Activated naive CD4-positive, alpha-beta T cell treated with anti-CD3 and anti-CD28 coated beads, Interleukin-2, amount 10 ng/mL, durations not matched to agents 7 days and 5 days (primary cell): ENCODE measurements at places on chromosomes 6 and 20.

GRCh38 chr6:74834967-74835366 lies 370.9 kb downstream of the COL12A1 start:
- H3K4me1 ChIP-seq = no peaks in the 10 kb centered on the region
- H3K36me3 ChIP-seq = no peaks in the 10 kb centered on the region
- no peak overlapping the region for H3K4me3 ChIP-seq
- H3K27me3 ChIP-seq = no peaks in the 10 kb centered on the region
- no peak overlapping the region for H3K27ac ChIP-seq

GRCh38 chr6:105330364-105330763 lies 72.5 kb downstream of the PREP start:
- H3K4me1 ChIP-seq = no peaks in the 10 kb centered on the region
- no peak for DNase-seq
- H3K36me3 ChIP-seq = peaks cover 29% of the 10 kb centered on the region
- no peak overlapping the region for H3K27ac ChIP-seq

DNA sequence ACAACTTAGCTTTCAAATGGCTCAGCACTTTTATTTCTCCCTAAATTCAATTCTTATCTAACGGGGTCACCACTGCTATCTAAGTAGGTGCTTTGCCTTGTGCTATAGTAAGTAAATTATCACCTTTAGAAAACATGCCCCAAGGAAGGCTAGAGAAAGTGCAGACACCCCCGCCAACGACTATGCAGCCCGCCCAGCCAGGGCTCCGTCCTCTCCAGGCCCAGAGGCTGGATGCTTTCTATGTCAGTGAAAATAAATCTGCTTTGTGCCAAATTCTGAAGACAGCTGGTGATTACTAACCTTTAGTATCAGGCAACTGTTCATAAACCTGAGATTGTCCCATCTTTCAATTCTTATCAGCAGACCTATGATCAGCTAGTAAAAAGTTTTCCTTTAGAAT lies 14.3 kb downstream of the KIAA0319 start:
- no peak overlapping the region for H3K4me3 ChIP-seq
- no peaks in the 10 kb centered on the region for H3K36me3 ChIP-seq
- DNase-seq = no peak
- H3K27me3 ChIP-seq = peaks cover 19% of the 10 kb centered on the region
- H3K4me1 ChIP-seq = no peaks in the 10 kb centered on the region

GRCh38 chr6:130293800-130294199 lies 71.0 kb upstream of the SAMD3 start:
- no peaks in the 10 kb centered on the region for H3K36me3 ChIP-seq
- no peak overlapping the region for H3K4me3 ChIP-seq
- DNase-seq = peak; percentile 60
- H3K4me1 ChIP-seq = peaks cover 2% of the 10 kb centered on the region
- peaks cover 4% of the 10 kb centered on the region for H3K27me3 ChIP-seq

DNA sequence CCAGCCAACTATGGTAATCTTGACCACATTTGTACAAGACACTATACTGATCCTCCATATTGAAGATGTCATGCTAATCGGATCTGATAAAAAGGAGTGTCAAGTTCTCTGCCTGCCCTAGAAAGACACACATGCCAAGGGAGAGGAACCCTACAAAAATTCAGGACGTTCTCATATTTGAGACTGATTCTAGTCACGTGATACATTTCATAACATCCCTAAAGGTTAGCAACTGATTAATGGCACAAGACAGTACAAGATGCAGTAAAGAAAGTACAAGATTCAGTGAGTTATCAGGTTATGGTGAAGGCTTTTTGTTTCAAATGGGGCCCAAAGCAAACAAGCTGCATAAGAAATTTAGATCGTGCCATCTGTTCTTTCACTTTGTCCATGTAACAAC lies 190.7 kb upstream of the MOCS1 start:
- DNase-seq = no peak
- H3K36me3 ChIP-seq = no peaks in the 10 kb centered on the region
- no peaks in the 10 kb centered on the region for H3K4me1 ChIP-seq
- no peak overlapping the region for H3K4me3 ChIP-seq
- H3K27me3 ChIP-seq = no peaks in the 10 kb centered on the region
- H3K27ac ChIP-seq = no peak overlapping the region

DNA sequence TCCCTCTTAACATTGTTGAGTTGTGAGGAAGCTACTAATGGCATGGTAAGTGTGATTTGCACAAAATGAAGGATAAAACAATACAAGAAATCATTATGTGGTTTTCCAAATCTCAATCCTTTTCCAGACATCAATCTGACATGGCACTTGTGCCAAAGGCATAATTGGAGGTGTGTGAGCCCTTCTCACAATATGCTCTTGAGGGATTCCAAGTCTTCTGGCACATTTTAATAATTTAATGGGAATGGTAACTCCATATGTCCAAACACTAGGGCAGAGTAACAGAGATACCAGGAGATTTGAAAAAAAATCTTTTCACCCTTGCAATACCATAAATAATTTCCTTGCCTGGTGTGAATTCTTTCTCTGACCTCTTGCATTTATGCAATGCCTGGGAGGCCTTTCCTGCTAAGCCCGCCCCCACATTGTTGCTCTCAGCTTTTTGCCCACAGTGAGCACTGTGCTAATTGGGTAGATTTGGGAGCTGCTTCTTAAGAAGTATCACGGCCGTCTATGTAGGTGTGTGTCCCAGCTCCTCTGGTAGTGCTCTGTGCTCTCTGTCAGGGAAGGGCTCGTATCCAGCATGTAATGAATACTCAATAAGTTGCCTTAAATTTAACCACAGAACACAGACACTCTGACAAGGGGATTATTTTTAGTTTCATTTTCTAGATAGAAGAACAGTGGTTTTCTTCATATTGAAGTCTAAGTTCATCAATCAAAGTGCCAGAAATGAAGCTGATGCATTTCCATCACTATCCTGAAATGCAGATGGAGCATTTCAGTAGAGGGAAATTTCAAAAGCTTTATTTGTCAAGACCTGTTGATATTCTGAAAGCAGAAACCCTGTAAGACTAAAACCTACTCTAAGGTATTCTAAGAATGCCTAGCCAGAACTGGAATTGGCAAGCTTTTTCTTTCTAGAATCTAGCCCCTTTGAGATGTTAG lies 54.4 kb upstream of the CEP85L start:
- no peaks in the 10 kb centered on the region for H3K27me3 ChIP-seq
- H3K36me3 ChIP-seq = peaks cover 50% of the 10 kb centered on the region
- peaks cover 56% of the 10 kb centered on the region for H3K4me1 ChIP-seq
- peak; percentile 28 for DNase-seq

DNA sequence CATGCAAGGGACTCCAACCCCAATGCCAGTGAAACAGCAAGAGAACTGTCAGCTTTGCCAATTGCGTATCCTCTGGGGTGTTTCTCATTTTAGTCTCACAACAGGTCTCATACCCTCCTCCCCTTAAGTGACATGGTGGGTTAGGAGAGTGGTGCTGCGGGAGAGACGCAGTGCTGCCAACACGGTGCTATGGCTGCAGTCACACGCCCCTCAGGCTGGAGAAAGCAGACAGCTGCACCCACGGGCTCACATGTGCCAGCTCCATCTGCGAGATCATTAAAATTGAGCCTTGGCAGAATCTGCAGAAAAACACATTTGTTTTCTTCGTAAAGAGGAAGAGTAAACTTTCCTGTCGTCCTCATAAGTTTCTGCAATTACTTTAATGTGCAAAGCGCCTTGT lies 114.7 kb downstream of the ANKRD60 start:
- no peak overlapping the region for H3K27ac ChIP-seq
- peaks cover 8% of the 10 kb centered on the region for H3K27me3 ChIP-seq
- DNase-seq = no peak
- no peaks in the 10 kb centered on the region for H3K4me1 ChIP-seq
- H3K36me3 ChIP-seq = no peaks in the 10 kb centered on the region
- H3K4me3 ChIP-seq = no peak overlapping the region

DNA sequence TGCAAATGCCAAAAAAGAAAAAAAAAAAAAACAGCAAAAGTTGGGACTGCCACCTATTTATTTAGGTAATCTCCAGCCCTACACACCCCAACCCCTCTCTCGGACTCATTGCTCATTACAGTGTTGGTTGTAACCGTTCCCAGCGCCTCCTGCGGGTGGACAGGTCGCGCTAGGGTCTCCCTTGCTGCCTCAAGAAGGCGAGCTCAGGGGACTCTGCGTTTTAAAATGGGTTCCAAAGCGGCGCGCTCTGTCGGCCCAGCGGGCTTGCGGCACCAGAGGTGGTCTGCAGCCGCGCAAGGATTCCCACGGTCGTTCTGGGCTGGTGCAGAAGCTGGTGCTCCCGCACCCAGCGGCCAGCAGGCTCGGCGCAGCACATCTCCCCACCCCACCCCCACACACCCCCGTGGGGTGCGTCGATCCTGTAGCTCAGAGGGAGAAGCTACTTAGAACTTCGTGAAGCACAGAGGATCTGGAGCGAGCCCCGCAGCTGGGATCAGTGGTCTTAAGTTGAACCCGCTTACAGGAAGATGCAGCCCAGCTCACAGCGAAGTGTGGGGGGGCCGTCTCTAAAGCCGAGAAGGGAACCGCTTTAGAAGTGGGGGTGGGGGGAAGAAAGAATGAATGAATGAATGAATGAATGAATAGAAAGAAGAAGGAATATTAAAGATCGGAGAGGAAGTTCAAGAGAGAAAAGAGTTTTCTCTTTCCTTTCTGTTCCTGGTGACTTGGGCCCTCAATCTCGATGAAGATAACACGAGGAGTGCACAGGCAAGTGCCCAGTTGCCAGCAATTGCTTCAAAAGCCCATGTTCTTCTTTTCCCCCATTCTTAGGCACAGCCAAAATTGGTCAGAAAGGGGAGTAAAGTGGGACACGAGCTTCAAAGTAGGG lies 780 bp downstream of the TFAP2A start:
- H3K4me1 ChIP-seq = peaks cover 53% of the 10 kb centered on the region
- H3K4me3 ChIP-seq = peak overlapping the region; percentile 72
- H3K27ac ChIP-seq = peak overlapping the region; percentile 70

- no peak for DNase-seq
- no peaks in the 10 kb centered on the region for H3K27me3 ChIP-seq
Observed at GRCh38 chr6:25998379-25998778, 35.8 kb downstream of the TRIM38 start.

- no peaks in the 10 kb centered on the region for H3K36me3 ChIP-seq
- DNase-seq = no peak
- no peaks in the 10 kb centered on the region for H3K4me1 ChIP-seq
- no peak overlapping the region for H3K27ac ChIP-seq
- no peak overlapping the region for H3K4me3 ChIP-seq
- H3K27me3 ChIP-seq = peaks cover 3% of the 10 kb centered on the region
Observed at GRCh38 chr6:12404651-12405050, 114.5 kb downstream of the EDN1 start.

- H3K4me3 ChIP-seq = no peak overlapping the region
- DNase-seq = no peak
- no peak overlapping the region for H3K27ac ChIP-seq
- H3K27me3 ChIP-seq = no peaks in the 10 kb centered on the region
Observed at GRCh38 chr6:84979541-84979940, 215.1 kb upstream of the TBX18 start.

GRCh38 chr20:6169251-6169650 lies 46.4 kb upstream of the FERMT1 start:
- no peak overlapping the region for H3K4me3 ChIP-seq
- DNase-seq = no peak
- H3K36me3 ChIP-seq = no peaks in the 10 kb centered on the region
- H3K27me3 ChIP-seq = no peaks in the 10 kb centered on the region

- H3K4me1 ChIP-seq = no peaks in the 10 kb centered on the region
- no peaks in the 10 kb centered on the region for H3K36me3 ChIP-seq
- H3K27ac ChIP-seq = no peak overlapping the region
- DNase-seq = peak; percentile 54
- H3K27me3 ChIP-seq = peaks cover 3% of the 10 kb centered on the region
Observed at GRCh38 chr20:35523298-35523888, 6.1 kb downstream of the C20orf173 start.

GRCh38 chr6:143807103-143807772 lies 35.9 kb upstream of the LTV1 start:
- H3K36me3 ChIP-seq = peaks cover 15% of the 10 kb centered on the region
- no peaks in the 10 kb centered on the region for H3K27me3 ChIP-seq
- no peak overlapping the region for H3K4me3 ChIP-seq
- no peak overlapping the region for H3K27ac ChIP-seq

GRCh38 chr6:25302151-25302550 lies 23.0 kb downstream of the CARMIL1 start:
- H3K4me1 ChIP-seq = peaks cover 3% of the 10 kb centered on the region
- no peak for DNase-seq
- H3K4me3 ChIP-seq = no peak overlapping the region
- no peaks in the 10 kb centered on the region for H3K36me3 ChIP-seq

DNA sequence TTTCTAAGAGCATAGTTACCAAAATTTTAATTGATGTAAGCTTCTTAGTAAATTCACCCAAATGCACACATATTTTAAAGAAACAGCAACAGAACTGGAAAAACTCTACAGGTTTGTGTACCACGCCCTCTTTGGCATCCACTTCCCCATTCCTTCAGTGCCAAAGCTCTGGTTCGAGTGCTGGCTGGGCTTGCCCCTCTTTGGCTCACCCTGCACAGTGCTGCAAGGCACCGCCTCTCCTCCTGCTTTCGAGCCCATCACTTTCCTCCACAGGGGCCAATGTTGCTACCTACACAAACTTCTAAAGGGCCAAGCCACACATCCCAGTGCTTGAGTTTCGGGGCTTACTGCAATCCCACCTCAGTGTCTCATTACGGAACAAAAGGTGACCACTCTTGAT lies 9.6 kb downstream of the LRP11 start:
- peaks cover 2% of the 10 kb centered on the region for H3K36me3 ChIP-seq
- no peak overlapping the region for H3K4me3 ChIP-seq
- H3K27ac ChIP-seq = no peak overlapping the region

DNA sequence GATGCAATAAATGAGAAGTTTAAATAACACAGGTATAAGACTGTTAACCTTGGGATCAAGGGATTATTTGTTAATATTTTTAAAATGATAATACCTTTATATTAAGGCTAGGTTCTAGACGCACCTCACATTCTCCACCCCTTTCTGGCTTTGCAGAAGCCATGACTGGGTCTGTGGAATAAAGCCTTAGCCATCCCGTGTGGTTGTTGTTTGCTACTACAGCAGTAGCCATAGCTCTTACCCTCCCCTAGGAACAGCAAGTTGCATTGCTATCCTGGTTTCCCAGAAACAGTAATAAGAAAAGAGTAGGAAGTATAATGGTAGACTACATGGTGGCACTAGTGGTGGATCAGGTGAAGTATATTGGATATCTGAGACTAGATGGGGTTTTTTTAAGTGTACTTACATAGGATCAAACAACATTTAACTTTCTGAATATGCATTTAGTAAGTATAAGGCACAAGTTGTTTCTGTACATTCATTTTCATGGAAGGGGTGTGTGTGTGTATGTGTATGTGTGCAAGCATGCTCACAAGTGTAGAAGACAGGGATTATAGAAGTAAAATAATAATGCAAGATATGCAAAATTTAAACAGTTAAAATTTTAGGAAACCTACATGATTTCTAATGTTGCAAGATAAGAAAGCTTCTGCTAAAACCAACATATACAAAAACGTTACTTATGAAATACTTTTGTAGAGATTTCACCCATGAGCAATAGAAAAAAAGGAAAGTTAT lies 384.2 kb downstream of the PRKN start:
- no peak overlapping the region for H3K4me3 ChIP-seq
- H3K36me3 ChIP-seq = no peaks in the 10 kb centered on the region
- no peaks in the 10 kb centered on the region for H3K4me1 ChIP-seq
- H3K27me3 ChIP-seq = no peaks in the 10 kb centered on the region
- no peak overlapping the region for H3K27ac ChIP-seq
- DNase-seq = no peak

GRCh38 chr20:2559651-2560050 lies 23.3 kb downstream of the TMC2 start:
- no peak overlapping the region for H3K27ac ChIP-seq
- no peaks in the 10 kb centered on the region for H3K4me1 ChIP-seq
- no peaks in the 10 kb centered on the region for H3K36me3 ChIP-seq
- H3K27me3 ChIP-seq = peaks cover 76% of the 10 kb centered on the region
- H3K4me3 ChIP-seq = no peak overlapping the region
- no peak for DNase-seq
